ENCODE measurements at places on chromosomes 2 and 18. TPM values are rescaled to one million over a fixed set of nuclear protein-coding genes. Genes with fewer than 3 reads are reported as not detected.

Gene ADGRF3
- total RNA-seq: 2.8 TPM

Gene C2orf78
- 0.51 TPM for total RNA-seq

- no peak overlapping the region for H3K27ac ChIP-seq
- no peaks in the 10 kb centered on the region for H3K4me1 ChIP-seq
- no peaks in the 10 kb centered on the region for H3K36me3 ChIP-seq
- DNase-seq: no peak
- no peaks in the 10 kb centered on the region for H3K27me3 ChIP-seq
- no peak overlapping the region for H3K4me3 ChIP-seq
Measured at GRCh38 chr2:28160986-28161425, 231.7 kb upstream of the FOSL2 start.

- H3K27ac ChIP-seq: no peak overlapping the region
- H3K4me1 ChIP-seq: no peaks in the 10 kb centered on the region
- no peak for DNase-seq
- no peaks in the 10 kb centered on the region for H3K36me3 ChIP-seq
- no peak overlapping the region for H3K4me3 ChIP-seq
Measured at GRCh38 chr2:39313575-39313974, 69.8 kb upstream of the CDKL4 start.

DNA sequence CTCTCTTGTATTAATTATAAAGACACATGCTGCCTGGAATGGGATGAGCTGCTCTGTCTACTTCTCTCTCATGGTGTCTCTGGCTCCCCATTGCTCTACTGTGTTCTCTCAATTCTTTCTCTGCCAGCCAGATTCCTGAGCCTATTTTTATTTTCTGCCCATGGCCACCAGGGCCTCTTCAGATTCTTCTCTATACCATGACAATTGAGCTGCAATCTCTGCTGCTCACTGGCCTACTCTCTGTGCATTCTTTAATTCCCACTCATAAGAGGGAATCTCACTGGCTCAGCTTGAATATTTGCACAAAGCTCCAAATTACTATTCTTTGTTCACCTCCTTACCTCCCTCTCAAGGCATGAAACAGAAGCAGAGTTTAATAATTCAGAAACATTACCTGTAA is 161.4 kb upstream of the GULP1 start:
- no peak for DNase-seq
- H3K4me3 ChIP-seq: no peak overlapping the region
- no peaks in the 10 kb centered on the region for H3K4me1 ChIP-seq
- H3K36me3 ChIP-seq: no peaks in the 10 kb centered on the region
- H3K27ac ChIP-seq: no peak overlapping the region

DNA sequence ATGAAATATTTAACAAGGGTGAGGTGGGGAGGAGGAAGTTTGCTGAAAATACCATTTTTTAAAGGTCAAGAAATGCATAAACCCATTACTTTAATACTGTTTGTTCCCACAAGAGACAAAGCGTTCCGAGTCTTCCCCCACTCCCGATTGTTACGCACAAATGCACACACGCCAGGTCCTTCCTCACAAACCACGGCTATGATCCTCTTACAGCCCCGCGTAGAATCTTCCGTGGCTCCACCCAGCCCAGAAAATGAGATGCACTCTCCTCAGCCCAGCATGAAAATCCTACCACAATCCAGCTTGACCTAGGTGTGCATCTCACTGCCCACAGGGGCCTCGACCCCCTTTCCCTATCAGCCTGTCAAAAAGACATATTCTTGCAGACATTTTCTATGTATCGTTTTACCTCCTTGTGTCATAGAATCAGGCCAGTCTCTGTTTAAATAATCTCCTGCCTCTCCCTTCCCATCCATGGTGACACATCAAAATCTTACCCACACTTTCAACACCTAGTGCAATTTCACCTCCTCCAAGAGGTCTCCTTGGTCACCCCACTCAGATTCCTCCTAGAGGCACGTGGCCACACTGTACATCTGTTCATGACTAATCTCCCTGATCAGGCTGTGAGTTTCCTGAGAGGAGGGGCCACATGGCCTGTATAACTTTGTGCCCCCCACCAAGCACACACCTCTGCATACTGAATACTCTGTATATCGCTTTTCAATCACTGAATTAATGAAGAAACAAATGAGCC is 491.0 kb upstream of the KLHL29 start:
- H3K4me3 ChIP-seq: no peak overlapping the region
- no peaks in the 10 kb centered on the region for H3K36me3 ChIP-seq
- DNase-seq: no peak
- H3K4me1 ChIP-seq: no peaks in the 10 kb centered on the region

All from GM12878 (cell line).